Cardiac septum (tissue), 1 donor: ENCODE measurements at places on chromosomes 3 and 15. TPM values are rescaled to one million over a fixed set of nuclear protein-coding genes. Genes with fewer than 3 reads are reported as not detected.

Gene CRABP1
- not detected for total RNA-seq

Gene CGNL1
- total RNA-seq = 19.6 TPM

Gene CFAP92
- 0.27 TPM for total RNA-seq

Gene HESX1
- total RNA-seq = 0.57 TPM

Gene CPEB1
- 3.1 TPM for total RNA-seq

DNA sequence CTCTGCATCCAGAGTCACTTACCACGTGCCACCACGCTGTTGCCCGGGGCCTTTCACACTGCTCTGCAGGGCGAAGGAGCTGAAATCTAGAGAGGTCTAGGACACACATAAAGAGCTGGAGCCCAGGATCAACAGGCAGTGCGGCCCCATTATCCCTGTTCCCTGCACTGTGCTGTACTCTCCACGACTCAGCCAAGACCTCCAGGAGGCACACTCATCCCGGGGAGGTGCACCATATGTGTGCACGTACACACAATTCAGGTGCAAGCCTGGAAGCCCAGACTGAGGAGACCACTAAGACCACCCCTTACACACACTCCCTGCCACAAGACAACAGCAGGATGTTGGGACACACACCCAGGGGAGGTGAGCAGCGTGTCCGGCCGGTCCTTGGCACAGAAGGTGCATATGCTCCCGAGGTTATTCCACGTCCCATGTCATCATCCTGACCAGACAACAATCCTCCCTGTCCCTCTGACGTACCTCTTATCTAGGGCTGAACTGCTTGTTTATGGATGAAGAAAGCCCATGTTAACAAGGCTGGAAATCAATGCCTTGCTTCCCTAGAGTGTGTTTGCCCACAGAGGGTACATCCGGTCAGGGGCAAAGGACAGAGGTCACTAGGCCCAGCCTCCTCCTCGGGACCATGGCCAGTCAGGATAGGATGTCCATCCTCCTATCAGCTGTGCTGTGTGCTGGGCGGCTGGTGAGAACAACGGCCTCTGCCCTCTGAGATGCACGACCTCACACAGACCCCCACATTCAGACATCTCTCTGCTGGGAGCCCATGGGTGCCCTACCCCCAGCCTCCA lies 16.1 kb downstream of the KLF15 start:
- DNase-seq = peak; percentile 56

GRCh38 chr3:155018621-155019330 lies 61.3 kb upstream of the MME start:
- DNase-seq = no peak

GRCh38 chr3:27431116-27431515 lies 53.1 kb downstream of the SLC4A7 start:
- DNase-seq = no peak

- no peak for DNase-seq
Measured at GRCh38 chr3:65052101-65052500, 364.3 kb upstream of the ADAMTS9 start.

DNA sequence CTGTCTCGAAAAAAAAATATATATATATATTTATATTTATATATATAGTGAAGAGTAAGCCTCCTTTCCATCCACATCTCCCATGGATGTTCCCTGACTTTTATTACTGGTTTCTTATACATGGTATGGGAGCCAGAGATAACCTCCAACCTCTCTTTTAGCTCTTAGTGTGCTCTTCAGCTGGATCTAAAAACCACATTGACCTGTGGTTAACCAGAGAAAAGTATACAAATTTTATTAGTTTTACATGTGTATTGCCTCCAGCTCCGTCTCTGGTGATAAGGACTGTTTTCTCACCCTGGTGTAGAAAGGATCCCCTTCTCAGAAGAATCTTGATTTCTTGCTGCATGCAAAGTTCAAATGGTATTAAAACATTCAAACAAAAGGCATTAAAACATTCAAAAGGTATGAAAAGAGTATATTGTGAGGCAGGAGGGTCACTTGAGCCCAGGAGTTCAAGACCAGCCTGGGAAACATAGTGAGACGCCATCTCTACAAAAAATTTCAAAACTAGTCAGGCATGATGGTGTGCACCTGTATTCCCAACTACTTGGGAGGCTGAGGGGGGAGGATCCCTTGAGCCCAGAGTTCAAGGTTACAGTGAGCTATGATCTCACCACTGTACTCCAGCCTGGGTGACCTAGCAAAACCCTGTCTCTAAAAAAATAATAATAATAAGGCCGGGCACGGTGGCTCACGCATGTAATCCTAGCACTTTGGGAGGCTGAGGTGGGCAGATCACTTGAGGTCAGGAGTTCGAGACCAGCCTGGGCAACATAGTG lies 13.5 kb upstream of the TTBK2 start:
- no peak for DNase-seq

- no peak for DNase-seq
Measured at GRCh38 chr3:79246875-79247724, 520.7 kb downstream of the ROBO1 start.

DNA sequence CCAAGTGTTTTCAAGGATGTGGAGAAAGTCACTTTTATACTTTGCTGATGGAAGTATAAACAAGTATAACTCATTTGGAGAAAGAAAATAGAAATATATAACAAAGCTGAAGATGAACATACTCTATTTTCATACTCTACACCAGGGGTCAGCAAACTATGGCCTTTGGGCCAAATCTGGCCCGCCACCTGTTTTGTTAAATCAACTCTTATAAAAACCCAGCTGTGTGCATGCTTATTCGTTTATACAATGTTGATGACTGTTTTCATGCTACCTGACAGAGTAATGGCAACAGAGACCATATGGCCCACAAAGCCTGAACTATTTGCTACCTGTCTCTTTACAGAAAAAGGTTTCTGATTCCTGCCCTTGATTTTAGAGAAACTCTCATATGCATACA lies 124.0 kb downstream of the NR1D2 start:
- no peak for DNase-seq
